Activated B cell treated with CpG ODN at 0.5 μM for 24 hours (primary cell): ENCODE measurements at places on chromosomes 12 and 14.

- no peak for DNase-seq
Observed at GRCh38 chr12:101939306-101939705, 61.9 kb downstream of the DRAM1 start.

DNA sequence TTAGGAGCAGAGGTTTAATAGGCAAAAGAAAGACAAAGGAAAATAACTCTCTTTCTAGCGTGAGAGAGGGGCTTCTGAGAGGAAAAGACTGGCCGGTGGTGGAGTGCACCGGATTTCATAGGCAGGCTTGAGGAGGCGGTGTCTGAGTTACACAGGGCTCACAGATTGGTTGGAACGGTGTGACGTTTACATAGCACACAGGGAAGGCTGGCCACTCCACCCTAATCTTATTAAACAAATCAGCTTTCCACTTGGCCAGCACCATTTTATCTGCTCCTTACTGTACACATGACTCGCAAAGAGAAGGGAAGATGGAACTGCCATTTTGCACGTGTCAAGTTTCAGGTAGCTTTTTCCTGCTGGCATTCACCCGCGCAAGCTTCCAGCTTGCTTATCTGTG, 587.7 kb downstream of the RPL10L start:
- DNase-seq, result no peak

DNA sequence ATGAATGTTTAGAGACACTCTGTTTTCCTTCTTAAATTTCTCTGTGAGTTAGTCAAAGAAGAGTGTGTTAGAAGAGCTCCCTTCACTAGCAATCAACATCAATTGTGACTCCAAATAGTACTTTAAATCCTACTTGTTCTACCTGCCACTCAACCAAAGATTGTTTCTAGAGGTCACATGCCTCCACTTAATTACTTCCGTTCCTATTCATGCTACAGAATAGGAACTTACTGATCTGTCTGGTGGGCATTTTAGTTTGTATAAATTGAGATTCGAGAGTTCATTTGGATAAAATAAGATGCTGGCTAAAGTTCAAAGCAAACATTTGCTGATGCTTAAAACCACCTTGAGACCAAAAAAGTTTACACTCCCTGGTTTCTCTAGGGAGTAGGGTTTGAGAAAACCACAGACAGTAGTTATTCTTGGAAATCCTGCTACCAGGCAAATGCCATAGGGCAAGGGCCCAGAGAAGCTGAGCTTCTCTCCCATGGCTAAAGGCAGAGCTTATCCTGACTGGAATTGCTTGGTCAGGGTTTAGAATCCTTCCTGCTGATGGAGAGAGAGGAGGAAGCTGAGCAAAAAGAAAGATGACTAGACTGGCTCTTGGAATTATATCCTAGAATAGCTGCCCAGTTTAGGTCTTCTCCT, 389.6 kb upstream of the ATP2B1 start:
- DNase-seq, result no peak

- DNase-seq, result no peak
Observed at GRCh38 chr12:19752712-19753111, 313.4 kb downstream of the AEBP2 start.

DNA sequence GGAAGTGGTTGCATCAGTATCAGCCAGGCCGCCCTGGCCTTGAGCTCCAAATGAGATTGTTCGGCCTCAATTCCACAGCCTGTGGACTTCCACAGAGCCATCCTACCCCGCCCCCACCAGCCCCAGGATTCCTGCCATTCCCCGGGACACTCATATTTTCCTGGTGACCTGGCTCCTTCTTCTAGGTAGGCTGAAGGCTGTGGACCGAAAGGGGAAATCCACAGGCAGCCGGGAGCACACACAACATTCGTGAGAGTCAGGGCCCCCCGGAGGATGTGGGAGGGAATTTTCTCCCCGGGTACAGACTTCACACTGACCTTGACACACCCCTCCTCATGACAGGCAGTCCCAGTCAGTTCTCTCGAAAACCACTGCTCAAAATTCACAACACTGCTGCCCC, 39.9 kb downstream of the RIN3 start:
- no peak for DNase-seq

GRCh38 chr14:93741556-93742230, 46.6 kb downstream of the PRIMA1 start:
- no peak for DNase-seq

DNA sequence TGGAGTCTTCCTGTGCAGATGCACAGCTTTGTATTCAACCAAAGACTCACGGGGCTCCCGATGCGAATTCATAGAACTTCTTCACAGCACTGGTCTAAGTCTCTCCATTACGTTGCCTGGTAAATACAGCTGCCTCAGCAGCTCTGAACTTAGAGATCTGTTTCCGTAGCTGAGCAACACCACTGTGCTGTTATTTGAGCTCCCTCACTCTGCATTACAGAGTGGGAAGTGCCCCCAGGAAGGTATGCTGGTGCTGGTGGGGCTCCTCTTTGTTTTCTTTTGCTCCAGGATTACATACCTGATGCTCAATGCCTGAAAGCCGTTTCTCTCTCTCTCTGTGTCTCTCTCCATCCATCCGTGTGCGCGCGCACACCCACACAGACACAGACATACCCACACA, 227.5 kb upstream of the RMST start:
- DNase-seq, result no peak

DNA sequence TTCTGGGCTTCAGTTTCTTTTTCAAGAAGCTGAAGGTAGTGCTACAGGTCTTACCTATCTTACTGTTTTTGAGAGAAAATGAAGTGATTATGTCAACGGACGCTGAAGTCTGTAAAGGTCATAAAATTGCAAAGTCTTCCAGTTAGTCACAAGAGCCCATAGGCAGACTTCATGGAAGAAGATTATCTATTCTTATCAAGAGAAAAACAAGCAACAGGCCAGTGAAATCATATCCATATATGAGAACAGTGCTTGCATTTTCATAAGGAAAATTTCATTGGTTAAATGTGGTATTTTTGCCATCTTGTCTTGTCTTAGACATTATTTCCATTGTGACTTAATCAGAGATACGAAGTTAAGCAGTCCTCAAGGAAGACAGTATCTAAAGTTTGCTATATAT, 412.7 kb upstream of the SEL1L start:
- no peak for DNase-seq

- no peak for DNase-seq
Observed at GRCh38 chr14:56173365-56173922, 55.2 kb downstream of the PELI2 start.

DNA sequence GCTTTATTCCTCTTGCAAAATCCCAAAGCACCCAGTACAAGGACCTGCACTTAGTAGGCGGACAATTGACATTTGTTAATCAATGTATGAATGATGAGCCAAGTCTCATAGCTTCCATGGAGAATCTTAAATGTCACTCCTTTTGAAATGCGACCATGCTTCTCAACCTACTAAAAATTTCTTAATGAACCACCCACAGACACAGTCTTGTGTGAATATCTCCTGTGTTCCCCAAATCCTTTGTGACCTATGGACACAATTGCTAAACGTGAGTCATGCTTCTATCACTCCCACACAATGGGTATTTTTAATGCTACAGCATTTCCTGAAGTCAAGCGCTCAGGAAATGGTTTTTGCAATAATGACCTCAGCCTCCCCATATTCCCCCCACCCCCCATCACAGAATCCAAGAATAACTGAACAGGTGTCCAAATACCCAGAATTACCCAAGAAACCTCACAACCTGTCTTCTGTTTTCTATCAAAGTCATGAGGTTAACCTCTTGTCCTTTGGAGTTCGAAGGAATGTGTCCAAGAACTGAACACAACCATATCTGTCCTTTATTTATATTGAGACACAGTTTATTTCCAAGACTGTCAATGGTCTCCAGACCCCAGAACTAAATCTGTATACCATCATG, 163.6 kb upstream of the PLEKHG7 start:
- no peak for DNase-seq

GRCh38 chr12:98149691-98150210, 365.6 kb upstream of the TMPO start:
- no peak for DNase-seq

GRCh38 chr14:74965486-74966153, 10.2 kb upstream of the PGF start:
- no peak for DNase-seq

- DNase-seq, result no peak
Observed at GRCh38 chr14:85063747-85064146, 466.2 kb upstream of the FLRT2 start.

- no peak for DNase-seq
Observed at GRCh38 chr12:90216815-90217214, 508.2 kb upstream of the ATP2B1 start.

GRCh38 chr14:23865502-23865901, 88.1 kb upstream of the DHRS4 start:
- no peak for DNase-seq

DNA sequence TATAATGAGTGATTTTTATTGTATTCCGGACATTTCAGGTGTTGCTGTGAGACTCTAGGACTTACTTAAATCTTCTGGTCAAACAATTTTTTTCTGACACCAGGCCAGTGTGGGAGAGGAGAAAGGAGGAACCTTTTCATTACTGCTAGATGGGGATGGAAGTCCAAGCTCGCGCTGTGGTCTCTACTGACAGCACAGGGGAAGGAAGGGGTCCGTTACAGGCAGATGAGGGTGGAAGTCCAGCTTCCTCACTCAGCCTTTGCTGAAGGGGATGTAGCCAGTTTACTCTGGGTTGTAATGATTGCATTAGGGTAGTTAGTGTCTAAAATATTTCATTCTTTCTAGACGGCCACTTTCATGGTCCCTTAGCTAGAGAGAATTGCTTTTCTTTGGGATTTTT, 26.3 kb upstream of the ST8SIA1 start:
- no peak for DNase-seq

DNA sequence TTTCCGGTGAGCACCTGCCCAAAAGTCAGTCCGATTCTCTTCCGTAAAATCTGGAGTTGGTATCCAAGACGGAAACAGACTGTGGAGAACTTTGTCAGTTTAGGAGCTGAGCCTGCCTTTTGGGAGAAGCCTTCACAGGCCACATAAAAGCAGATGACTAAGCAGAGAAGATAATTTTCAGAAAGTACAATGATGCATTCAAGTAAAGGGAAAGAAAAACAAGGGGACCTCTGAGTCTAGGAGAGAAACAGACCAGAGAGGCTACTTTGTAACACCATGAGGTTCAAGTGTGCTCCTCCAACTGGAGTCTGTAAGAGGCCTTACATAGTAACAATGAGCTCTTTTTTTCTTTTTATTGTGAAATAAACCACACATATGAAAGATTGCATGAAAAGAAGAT, 21.1 kb downstream of the TMED8 start:
- no peak for DNase-seq

- peak; percentile 35 for DNase-seq
Observed at GRCh38 chr12:31859232-31859977, 99.8 kb upstream of the RESF1 start.

- no peak for DNase-seq
Observed at GRCh38 chr12:113332688-113333417, 2.1 kb downstream of the SLC8B1 start.

- no peak for DNase-seq
Observed at GRCh38 chr12:104152685-104153241, 14.8 kb upstream of the NFYB start.

GRCh38 chr12:32170437-32170998, 63.9 kb downstream of the BICD1 start:
- no peak for DNase-seq

DNA sequence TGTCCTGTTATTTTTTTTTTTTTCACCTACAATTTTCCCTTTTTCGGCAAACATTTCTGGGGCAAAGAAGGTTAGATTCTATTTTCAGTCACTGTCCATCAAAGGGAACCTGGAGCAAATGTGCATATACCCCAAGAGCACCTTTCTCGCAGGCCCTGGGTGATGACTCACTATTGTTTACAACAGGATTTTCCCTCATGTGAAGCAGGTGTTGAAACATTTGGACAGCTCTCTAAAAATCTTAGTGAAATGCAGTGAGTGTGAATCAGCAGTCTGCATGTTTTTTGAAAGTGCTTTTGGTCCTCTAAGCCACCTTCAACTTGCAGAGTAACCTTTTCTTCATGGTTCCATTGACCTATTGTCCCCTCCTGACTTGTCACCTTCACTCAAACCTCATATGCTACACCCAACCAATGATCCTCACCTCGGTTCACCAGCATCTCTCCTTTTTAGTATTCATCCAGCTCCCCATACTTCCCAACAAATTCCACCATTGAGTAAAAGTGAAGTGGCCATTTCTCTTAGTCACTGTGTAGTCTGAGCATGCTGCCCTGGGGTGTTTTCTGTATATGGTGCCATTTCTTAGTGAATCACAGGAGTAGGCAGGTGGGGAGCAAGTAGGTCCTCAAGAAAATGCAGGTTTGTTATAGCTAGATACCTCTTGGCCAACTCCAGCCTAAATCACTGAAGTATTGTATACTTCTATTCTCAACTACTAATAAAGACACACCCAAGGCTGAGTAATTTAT, 260.2 kb downstream of the BMP4 start:
- no peak for DNase-seq

- DNase-seq, result no peak
Observed at GRCh38 chr14:93909429-93910128, 17.6 kb upstream of the FAM181A start.

- no peak for DNase-seq
Observed at GRCh38 chr12:120649442-120650232, 9.2 kb downstream of the CABP1 start.
